ENCODE measurements at places on chromosomes 1 and 21.

DNA sequence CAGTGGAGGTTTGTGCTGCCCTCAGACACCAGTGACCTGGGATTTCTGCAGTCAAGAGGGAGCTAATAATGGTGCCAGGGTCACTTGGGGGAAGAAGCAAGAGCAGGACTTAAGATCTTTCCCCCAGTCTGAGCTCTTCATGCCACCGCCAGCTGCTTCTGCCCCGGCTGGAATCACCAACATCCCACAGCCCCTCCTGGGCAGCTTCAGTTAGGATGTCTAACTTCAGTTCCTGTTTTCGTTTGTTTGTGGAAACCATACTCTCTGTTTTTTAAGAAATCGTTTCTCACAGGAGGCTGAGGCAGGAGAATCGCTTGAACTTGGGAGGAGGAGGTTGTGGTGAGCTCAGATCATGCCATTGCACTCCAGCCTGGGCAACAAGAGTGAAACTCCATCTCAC is 25.6 kb upstream of the PRDM2 start:
- DNase-seq: no peak

GRCh38 chr1:224619209-224619608 is 3.1 kb downstream of the CNIH3 start:
- no peak for DNase-seq

DNA sequence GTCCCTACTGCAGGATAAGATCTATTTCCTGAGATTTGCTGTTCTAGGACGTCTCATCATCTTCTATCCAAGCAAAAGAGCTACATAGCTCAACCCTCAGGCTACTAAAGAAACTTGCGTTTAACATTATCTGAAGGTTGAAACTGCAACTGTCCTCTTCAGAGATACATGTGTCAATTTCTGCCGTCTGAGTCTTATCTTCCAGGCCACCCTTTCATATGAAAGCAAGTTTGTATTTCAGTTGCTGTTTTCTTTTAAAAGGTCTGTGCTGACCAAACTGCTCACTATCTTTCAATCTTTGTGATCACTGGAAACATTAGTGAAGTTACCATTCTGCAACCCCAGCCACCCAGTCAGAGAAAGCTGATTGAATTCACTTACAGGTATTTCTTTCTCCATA is 108.6 kb upstream of the RAB3GAP2 start:
- DNase-seq: no peak

DNA sequence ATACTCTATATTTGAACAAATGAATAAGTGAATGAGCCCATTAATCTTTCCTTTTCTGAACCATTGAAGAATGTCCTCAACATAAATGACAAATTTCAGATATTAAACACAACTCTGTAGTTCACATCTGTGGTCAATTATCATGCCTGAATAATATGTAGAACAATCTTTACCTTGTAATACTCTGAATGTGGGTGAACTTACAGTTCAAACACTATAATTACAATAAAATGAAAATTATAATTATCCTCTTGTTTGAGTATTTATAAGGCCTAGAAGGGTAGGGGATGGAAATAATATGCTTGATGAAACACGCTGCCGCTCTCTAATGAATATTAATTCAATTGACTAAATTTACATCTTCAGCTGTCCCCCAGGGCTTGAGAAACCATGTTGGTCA is 8.7 kb upstream of the SFPQ start:
- no peak for DNase-seq
